Muscle of back (tissue), 13 donors: ENCODE measurements at places on chromosomes 2 and 18. TPM values are rescaled to one million over a fixed set of nuclear protein-coding genes. Genes with fewer than 3 reads are reported as not detected.

Gene OTOS
- not detected for polyA plus RNA-seq

Gene REL
- 4.3 TPM for polyA plus RNA-seq

Gene SMCHD1
- polyA plus RNA-seq, result 33.8 TPM

Gene VSNL1
- 8.4 TPM for polyA plus RNA-seq

Gene SLC38A11
- 0.40 TPM for polyA plus RNA-seq

Gene UGT1A8
- polyA plus RNA-seq, result not detected

DNA sequence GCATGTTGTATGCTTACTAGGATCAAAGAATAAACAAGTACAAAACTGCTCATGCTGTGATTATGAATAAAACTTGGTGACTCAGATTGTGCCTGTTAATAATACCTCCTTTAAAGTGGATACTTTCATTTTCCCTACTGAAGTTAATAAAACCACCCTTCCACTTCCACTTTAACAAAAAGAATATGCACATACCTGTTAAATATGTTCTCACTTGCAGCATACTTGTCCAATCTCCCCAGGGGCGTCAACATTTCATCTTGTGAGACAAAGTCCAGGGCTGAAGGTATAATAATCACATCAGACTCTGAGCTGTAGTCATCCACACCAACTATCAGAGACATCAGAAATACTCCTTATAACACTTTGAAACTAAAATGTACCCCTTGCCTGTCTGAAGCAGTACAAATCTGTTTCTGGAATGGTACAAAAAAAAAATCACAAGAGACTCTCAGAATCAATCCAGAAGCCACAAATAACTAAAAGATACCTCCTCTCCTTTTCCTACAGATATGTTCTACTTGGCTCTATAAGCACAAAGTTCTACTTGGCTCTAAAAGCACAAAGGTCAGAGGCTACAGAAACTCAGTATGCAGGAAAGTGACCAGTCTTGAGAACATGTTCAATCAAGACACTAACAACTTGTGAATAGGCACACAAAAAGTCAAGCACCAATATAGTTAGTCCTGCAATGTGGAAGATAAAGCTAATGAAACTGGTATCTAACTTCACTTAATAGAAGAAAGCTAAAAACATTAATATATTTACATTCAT, 19.3 kb downstream of the PPP4R1 start:
- DNase-seq, result no peak

DNA sequence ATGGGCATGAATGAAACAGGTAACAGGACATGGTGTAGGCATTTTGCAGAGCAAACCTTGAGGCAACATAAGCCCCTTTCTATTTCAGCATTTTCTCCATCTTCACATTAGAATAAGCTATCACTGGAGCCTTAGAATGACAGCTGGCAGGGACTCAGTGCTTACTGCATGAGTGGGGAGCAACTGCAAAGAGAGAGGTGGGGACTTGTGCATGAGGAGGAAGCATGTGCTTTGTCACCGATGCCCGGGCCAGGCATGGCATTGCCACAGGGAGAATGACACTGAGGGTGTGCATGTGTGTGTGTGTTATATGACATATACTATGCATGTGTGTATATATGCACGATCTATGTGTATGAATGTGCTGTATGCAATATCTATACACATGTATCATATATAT, 258.2 kb upstream of the RAB6C start:
- DNase-seq, result no peak

GRCh38 chr2:35410431-35411061, 945.0 kb upstream of the CRIM1 start:
- DNase-seq, result peak; percentile 58

- no peak for DNase-seq
These were observed 264.6 kb downstream of the PHLPP1 start for GRCh38 chr18:62979900-62980299.

GRCh38 chr2:136628490-136628889, 136.9 kb upstream of the THSD7B start:
- no peak for DNase-seq

- no peak for DNase-seq
These were observed 340.1 kb downstream of the SLC4A3 start for GRCh38 chr2:219967247-219968245.

DNA sequence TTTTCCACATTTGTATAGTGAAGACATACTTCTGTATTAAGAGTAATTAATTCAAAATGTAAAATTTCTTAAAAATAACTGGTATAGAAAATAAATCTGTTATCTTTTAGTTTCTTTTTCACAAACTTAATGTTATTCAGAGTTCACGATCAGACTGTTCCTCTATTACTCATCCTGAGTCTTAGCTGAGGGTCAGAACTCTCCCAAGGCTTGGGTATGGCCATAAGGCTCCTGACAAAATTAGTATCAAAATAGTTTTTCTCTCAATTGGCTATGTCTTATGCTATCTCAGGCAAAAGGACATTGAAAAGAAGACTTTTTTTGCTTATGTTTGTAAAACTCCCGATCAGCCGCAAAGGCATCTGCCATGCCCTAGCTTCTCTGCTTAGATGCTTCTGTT, 56.1 kb upstream of the NAB1 start:
- no peak for DNase-seq

DNA sequence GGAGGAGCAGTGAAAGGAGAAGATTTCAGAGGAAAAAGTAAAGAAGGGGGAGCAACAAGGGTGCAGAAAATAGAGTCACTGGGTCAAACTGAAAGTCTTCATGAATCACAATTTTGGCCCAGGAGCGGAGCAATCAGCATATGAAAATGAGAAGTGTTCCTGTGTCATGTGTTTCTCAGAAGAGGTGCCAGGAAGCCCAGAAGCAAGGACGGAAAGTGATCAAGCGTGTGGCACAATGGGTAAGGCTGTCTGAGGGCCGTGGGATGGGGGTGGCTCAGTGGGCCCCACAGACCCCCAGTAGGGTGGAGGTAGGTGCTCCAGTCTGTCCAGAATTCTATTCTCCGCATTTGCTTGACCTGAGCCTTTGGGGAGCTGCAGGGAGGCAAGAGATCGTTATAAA, 44.2 kb downstream of the SP140 start:
- DNase-seq, result no peak

GRCh38 chr2:860259-860855, 90.3 kb upstream of the SNTG2 start:
- no peak for DNase-seq

- DNase-seq, result no peak
These were observed 170.7 kb downstream of the DIS3L2 start for GRCh38 chr2:232132181-232132580.

DNA sequence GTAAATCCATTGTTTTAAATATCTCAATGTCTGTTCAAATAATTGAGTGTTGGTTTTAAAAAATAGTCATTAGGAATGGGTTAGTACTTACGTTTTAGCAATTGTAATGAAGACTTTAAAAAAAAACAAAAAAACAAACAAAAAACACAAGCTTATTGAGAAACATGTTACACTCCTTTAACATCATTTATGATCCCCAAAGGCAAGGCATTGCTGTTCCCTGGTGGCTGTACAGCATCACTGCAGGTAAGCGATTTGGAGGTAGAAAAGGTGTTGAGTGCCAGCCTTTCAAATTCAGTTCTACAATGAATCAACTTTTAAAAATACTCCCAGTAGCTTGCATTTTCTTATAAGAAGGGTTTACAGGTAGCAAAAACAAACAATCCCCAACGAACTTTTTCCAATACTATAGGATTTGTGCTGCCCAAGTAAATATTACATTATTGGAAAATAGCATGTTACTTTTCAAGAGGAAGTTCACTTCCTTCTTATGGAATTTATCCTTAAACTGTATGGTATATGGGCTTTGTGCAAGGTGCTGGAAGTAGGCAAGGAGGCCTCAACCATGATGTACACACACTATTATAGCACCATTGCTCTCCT, 27.5 kb downstream of the CNRIP1 start:
- no peak for DNase-seq

DNA sequence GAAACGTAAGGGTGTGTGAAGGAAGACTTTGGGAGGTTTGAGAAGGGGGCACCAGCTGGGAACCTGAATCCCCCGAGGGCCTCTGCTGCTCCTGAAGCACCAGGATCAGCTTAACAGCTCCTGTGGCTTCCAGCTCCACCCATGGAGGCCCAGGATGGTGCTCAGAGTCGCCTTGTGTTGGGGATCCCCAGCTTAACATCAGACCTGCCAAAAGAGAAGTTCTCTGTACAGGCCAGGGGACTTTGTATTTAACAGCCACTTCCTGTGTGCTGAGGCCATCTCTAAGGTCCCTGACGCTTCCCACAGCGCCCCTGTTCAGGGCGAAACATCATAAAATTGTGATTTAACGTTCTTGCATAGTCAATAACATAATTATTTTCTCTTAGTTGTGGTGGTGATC, 77.5 kb downstream of the NCK2 start:
- no peak for DNase-seq
